ENCODE measurements at places on chromosomes 5 and 9.

- no peak for DNase-seq
These were observed 194.3 kb downstream of the ARHGEF28 start for GRCh38 chr5:73820326-73820725.

DNA sequence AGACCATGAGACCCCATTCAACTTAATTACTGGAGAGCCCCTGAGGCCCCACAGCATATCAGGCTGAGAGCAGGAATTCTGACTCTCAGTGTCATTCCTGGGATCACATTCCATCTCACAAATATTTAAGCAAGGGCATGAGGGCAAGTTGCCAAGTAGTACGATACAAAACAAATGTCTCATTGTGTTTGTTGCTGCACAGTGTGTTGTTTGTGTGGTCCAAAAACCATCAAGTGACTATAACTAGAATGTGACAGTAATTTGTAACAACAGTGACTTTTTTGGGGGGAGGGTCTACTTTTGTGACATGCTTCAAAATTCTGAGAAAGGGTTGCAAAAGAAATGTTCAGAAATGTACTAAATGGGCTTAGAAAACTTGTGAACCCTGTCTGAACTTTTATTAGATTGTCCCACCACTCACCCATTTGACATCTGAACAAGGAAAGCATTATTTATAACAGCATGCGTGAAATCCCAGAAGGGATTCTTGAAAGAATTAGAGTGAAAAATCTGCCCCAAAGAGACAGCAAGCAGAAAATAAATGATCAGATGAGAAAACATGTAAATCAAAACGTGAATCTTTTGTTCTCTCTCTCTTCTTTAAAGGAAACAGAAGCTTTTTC is 347.0 kb downstream of the NTRK2 start:
- DNase-seq: no peak

DNA sequence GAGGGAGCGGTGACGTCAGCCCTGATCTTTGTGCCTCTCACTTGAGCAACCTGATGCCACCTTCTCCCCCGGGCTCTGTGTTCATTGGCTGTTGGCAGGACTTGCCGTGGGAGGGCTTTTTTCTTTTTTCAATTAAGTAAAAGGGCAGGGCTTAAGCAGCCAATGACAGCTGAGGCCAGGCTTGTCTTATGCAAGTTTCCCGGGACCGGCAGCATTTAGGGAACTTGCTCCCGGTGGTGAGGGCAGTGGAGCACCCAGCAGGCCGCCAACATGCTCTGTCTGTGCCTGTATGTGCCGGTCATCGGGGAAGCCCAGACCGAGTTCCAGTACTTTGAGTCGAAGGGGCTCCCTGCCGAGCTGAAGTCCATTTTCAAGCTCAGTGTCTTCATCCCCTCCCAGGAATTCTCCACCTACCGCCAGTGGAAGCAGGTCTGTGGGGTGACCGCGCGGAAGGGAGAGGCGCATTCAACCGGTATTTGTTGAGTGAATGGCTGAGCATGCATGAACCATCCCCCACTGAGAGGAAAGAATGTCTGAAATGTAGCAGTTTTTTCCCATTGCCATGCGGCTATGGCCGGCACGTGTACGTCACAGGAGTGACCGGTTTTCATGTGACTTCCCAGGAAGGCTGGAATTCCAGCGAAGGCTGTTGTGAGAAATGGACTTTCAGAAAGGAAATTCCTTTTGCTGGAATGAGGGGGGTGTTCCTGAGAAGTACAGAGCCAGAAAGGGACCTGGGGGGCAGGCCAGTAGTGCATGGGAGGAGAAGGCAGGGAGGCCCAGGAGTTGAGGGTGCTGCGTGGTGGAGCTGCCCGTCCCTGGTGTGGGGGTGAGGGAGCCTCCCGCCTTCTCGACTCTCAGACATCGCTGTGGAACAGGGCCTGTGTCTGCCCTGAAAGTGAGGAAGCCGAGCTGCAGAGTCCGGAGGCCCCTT is 29.0 kb downstream of the PTGES2 start:
- peak; percentile 92 for DNase-seq

DNA sequence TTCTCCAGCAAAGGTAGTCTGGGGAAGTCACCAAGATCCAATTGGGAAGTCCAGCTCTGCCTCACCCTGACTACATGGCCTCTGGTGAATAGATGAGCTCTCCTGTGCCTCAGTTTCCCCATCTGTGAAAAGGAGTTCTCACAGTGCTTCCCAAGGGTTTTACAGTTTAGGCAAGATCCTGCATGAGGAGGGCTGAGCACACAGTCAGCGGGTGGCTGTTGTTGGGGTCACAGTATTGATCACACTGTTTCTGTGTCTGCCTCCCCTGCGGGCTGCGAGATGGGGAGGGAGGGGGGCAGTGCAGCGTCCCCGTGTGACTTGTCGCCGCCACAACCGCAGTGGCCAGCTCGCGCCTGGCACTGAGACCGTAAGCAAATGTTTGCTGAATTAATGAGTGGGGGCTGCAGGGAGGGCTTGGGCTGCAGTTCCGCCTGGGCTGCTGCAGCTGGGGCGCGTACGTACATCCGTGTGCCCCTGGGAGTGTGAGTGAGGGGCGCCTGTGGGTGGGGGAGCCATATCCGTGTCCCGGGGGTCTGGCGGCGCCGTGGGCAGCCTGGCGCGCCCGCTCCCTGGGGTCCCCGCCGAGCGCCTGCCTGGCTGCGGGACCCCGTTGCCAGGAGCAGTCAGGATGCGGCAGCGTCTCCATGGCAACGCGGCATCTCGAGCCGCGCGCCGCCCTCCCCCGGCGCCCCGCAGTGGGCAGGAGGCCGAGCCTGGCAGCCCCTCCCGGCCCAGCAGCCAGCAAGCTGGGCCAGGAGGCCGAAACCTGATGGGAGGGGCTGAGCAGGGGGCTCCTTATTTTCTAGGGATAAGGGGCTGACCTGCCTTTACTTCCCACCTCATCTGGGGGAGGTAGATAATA is 31.4 kb upstream of the PSD2 start:
- DNase-seq: no peak

DNA sequence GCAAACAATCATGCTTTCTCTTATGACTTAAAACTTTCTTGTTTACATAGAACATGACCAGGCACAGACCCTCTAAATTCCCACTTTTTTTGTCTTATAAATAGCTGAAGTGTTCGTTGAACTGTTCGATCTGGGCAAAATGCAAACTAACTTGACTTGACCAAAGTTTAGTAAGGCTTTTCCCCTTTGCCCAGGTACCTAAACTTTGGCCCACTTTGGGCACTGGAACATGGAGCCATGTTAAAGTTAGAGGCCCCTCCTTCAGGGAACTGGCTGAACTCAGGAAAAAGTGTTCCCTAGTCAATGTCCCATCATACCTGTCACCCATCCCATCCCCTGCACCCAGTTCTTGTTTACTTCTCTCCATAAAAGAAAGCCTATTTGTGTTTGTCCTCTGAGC is 9.4 kb upstream of the AMACR start:
- DNase-seq: no peak

DNA sequence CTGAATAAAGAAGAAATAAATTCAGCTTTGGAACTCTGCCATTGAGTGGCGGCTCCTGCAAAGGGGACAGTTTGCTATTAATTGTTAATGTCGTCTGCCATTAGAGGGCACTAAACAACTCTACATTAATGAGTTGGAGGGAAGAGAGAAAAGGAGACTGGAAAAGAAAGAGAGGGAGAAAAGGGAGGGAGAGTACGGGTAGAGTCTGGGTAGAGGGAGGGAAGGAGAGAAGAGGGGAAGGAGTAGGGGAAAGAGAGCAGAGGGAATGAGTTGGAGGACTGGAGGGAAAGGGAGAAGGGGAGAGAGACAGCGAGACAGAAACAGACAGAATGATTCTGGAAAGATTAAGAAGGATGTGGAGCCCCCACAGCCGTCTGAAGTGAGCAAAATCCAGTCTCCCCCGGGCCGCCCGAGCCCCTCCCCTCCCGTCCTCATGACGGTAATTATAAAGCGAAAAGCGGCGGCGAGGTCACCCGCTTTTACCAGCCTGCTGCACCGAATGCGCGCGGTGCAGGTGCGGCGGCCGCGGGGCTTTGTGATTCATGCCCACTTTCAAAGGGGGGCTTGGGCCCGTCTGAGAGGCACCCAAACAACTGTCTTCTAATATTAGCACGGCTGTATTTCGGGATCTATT is 1.9 kb upstream of the FST start:
- peak; percentile 10 for DNase-seq

DNA sequence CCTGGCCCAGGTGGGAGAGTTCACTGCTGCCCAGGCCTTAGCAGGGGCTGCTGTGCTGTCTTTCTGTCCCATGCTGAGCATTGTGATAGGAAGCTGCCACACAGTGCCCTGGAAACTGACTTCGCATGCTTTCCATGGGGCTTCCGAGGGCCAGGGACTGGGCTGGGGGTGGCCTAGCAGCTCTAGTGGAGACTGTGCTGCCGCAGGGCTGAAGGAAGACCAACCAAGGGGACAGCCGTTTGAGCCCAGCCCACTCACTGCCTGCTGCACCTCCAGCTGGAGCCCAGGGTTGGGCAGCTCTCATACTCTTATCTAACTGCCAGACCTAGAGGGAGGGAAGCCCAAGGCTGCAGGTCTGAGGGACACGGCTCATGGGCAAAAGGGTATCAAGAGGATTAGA is 79.2 kb downstream of the RGS3 start:
- DNase-seq: no peak

- no peak for DNase-seq
These were observed 66.7 kb upstream of the XPA start for GRCh38 chr9:97763874-97764273.

DNA sequence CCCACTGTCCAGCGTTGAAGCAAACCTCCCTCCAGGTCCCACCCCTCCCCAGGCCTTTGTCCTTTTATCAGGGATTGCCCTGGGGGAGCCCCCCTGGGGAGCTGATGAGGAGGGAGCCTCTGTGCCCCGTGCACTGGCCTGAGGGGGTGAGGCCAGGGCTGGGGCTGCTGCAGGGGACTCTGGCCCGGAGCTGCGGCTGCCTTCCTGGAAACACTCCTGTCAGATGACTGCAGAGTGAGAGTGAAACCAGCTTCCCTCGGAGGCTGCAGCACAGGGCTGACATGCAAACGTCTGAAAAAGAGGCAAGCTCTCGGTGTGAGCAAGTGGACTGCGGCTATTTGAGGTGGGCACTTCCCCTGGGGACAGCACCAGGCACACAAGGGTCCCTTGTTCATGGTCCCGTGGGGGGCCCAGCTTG is 4.6 kb upstream of the TRAF2 start:
- DNase-seq: peak; percentile 32

- no peak for DNase-seq
These were observed 246.1 kb downstream of the MSX2 start for GRCh38 chr5:174970502-174970901.

- no peak for DNase-seq
These were observed 25.6 kb upstream of the RANBP17 start for GRCh38 chr5:170836226-170836625.

DNA sequence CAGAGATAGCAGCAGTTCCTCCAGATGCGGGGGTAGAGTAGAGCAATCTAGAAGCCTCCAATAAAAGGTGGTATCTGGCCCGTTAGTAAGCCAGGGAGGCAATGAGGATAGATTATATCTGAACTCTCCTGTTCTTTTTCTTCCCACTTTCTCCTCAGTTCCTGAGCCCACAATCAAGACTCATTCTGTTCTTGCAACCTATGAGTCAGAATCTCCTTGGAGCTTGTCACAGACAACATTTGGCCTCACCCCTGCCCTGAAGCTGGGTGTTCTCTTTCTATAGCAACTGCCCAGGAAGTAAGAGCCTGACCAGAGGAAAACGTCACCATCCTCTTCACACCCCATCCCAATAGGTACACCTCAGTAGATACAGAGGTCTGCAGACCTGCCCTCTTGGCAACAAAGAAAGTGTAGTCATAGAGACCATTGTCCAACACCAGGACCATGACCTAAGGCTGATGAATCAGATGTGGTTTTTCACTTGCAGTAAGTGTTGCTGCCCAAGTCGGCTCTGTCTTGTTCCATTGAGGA is 76.3 kb upstream of the PCA3 start:
- peak; percentile 99 for DNase-seq

DNA sequence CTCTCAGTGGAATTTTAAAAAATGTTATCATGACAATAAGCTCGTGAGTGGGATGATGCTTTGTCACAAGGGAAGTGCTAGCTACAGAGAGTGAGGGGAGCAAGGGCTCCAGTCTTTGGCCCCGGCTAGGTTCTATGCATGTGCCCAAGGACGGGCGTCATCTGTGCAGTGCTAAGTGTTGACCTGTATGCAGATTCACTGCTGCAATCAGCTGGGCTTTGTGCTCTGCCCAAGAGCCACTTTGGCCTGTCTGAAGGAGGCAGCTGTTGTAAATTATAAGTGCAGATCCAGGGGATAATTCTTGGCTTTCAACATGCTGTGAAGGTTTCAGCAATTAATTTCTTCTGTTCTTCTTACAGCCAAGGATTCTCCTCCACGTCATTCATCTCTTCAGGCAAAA is 268.6 kb downstream of the PSAT1 start:
- DNase-seq: no peak

GRCh38 chr9:133506653-133507038 is 18.1 kb downstream of the MYMK start:
- DNase-seq: peak; percentile 95

- no peak for DNase-seq
These were observed 415 bp downstream of the XRCC4 start for GRCh38 chr5:83077662-83078261.

DNA sequence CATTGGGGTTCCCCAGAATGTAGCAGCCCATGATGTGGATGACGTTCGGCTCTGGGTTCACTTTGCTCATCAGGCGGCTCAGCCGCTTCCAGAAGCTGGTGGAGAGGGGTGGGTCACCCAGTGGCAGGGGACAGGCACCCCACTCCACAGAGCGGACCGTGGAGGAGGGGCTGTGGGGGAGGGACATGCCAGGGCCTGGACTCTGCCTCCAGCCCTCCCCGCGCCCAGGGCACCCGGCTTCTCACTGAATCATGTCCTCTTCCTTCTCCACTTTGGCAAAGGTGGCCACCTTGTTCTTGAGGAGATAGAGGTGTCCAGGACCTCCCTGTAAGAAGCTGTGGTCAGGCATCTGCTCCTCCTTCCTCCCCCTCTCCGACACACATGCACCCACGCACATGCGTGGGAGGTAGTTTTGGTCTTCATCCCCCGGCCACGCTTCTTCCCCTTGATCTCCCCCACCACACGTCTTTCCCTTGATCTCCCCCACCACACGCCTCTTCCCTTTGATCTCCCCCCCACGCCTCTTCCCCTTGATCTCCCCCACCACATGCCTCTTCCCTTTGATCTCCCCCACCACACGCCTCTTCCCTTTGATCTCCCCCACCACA is 8.9 kb upstream of the ENTPD8 start:
- no peak for DNase-seq

All from RCC 7860 (cell line).